SJCRH30 (cell line): ENCODE measurements at places on chromosomes 5 and 9. TPM values are rescaled to one million over a fixed set of nuclear protein-coding genes. Genes with fewer than 3 reads are reported as not detected.

GRCh38 chr9:110590816-110591215 is 11.3 kb upstream of the SVEP1 start:
- no peak for DNase-seq

DNA sequence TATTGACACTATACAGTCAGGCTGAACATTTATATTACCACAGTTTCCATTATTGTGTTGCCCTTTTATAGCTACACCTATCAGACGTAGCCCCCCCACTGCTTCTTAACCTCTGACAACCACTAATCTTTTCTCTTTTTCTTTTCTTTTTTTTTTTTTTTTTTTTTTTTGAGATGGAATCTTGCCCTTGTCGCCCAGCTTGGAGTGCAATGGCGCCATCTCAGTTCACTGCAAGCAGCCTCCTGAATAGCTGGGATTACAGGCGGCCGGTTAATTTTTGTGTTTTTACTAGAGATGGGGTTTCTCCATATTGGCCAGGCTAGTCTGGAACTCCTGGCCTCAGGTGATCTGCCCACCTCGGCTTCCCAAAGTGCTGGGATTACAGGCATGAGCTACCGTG is 75.4 kb downstream of the UHRF2 start:
- no peak for DNase-seq

DNA sequence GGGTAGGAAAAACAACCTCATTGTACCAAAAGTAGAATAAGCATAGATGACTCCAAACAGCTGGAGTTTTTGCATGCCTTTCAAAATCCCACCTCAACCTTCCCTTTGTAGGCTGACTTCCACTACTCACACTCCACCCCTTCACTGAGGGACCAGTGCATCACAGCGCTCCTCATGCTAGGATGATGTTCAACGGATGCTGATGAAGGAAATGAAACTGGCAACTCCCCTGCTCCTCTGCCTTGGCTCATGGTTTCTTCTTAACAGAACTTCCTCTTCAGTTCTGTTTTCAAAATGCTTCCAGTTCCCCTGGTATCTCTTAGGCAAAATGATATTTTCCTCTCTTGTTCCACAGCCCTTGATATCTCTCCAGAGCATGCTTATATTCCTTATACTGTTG is 29.0 kb downstream of the LIFR start:
- DNase-seq = no peak

- no peak for DNase-seq
These were observed 10.6 kb upstream of the SAP30L start for GRCh38 chr5:154435226-154435625.

GRCh38 chr9:107738789-107739188 is 249.2 kb upstream of the KLF4 start:
- no peak for DNase-seq

- DNase-seq = no peak
These were observed 497.8 kb upstream of the SEMA6A start for GRCh38 chr5:117072439-117072838.

- DNase-seq = no peak
These were observed 24.7 kb downstream of the DAP start for GRCh38 chr5:10736354-10736753.

GRCh38 chr9:96086936-96087571 is 211.6 kb downstream of the ERCC6L2 start:
- no peak for DNase-seq

- peak; percentile 99 for DNase-seq
These were observed 2.6 kb downstream of the OLFML2A start for GRCh38 chr9:124779368-124780059.

ARAP3 gene
- total RNA-seq = 5.8 and 6.2 TPM in 2 replicates

STPG3 gene
- not detected in 2 replicates for total RNA-seq

- DNase-seq = no peak
These were observed 472.5 kb downstream of the IRX1 start for GRCh38 chr5:4068171-4068570.

SH2D3C gene
- 0.99 and 1.4 TPM in 2 replicates for total RNA-seq

DNA sequence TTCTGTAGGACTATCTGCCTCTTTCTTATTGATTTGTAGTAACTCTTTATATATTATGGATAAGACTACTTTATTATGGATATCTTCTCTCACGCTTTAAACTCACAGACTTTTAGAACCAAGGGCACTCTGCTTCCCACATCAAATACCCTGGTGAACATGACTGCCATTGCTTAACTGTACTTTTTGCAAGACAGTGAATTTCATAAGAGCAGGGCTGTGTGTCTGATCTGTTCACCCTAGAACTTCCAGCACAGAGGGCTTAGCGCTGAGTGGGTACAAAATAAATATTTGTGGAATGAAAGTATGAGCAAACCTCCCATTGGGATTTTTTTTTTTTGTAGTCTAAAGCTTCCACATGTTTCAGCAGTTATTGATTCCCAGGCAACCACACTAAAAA is 84.8 kb downstream of the CFAP77 start:
- no peak for DNase-seq
